Activated T-helper 9 cell treated with anti-CD3 and anti-CD28 coated beads, Interleukin-2, amount 50 U/mL, for 16 hours (primary cell): ENCODE measurements at places on chromosomes 2 and 18.

GRCh38 chr2:158762336-158762735 is 32.8 kb upstream of the DAPL1 start:
- DNase-seq, result no peak

DNA sequence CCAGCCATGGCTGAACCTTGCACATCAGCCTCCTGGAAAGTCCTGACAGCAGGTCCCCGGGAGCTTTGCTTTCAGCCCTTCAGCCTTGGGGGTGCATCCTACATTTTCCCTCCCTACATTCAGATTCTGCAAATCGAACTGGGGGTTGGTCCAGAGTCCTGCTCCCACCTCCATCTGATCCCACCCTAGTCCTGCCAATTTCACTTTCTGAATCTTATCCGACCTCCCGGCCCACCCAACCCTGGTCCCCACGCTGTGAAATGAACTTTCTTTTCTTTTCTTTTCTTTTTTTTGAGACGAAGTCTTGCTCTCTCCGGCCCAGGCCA is 47.8 kb upstream of the ODC1 start:
- no peak for DNase-seq

GRCh38 chr2:204483608-204484081 is 61.6 kb upstream of the PARD3B start:
- DNase-seq, result no peak

GRCh38 chr2:162100579-162100978 is 26.6 kb upstream of the DPP4 start:
- no peak for DNase-seq

DNA sequence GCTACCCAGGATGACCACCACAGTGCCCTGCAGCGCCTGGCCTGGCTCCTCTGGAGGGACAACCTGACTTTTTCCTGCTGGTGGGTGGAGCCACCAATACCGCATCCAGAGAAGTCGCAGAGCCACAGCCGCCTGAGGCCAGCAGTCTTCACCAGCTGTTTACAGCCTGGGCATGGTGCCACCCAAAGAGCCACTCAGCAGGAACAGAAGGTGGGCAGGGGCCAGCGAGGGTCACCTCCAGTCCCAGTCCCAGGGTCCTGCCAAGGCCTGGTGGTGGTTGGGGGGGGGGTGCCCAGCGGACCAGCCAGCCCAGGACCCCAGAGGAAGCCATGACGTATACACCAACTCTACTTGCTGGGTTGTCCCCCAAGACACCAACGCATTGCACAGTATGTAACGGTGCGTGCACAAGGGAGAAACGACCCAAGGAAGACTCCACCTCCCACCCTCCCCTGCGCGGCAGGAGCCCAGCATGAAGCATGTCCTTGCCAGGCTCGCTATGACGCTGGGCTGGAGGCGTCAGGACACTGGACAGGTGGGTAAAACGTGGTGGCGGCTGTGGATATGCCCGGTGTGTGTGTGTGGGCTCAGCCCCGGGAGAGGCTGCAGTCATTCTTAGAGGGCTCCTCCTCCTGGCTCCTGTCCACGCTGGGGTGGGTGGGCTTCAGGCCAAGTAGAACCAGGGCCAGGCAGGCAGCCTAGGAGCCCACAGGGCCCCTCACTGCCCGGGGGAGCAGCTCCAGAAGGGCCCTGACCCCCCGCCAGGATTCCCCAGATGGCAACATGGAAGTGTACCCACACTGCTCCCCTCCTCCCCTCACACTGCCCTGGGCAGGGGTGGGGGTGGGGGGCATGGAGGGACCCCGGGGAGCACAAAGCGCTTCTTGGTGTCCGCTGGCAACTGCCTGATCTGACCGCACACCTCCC is 49.3 kb downstream of the HS6ST1 start:
- no peak for DNase-seq

GRCh38 chr2:46411245-46411641 is 68.1 kb upstream of the TMEM247 start:
- no peak for DNase-seq

DNA sequence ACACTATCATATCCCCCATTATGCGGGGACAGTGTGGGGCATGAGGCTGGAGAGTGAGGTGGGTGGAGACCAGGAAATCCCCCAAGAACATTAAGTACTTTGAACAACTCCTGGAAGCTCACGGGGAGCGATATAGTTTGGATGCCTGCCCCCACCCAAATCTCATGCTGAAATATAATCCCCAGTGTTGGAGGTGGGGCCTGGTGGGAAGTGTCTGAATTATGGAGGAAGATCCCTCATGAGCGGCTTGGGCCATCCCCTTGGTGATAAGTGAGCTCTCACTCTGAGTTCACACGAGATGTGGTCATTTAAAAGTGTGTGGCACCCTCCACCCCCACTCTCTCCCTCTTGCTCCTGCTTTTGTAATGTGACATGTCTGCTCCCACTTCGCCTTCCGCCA is 97.1 kb upstream of the TMEM200C start:
- DNase-seq, result no peak

DNA sequence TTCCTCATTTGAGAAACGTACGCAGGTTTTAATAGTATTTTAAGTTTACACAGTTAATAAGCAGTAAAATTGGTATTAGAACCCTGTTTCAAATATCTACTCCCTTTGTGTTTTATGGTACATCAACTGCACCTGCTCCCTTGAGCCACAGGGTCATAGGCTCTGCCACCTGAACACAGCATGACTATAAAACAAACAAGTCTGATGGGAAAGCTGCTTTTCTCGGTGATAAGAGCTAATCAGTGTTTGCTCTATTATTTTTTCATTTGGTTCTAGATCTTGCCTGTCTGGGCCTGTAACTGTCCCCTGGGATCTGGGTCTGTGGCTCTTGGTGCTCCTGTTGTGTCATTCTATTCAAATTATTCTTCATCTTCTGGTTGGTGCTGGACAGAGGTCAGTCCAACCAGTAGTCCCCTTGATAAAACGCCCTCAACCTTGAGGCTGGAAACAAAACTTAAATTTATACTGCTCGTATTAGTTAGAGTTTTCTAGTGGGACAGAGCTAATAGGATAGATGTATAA is 314.8 kb upstream of the LRP1B start:
- no peak for DNase-seq

- DNase-seq, result no peak
These were observed 146.5 kb downstream of the DLGAP1 start for GRCh38 chr18:4308576-4308975.

- no peak for DNase-seq
These were observed 74.6 kb downstream of the PID1 start for GRCh38 chr2:229196448-229196847.

GRCh38 chr2:128228894-128229293 is 89.8 kb downstream of the HS6ST1 start:
- DNase-seq, result no peak

DNA sequence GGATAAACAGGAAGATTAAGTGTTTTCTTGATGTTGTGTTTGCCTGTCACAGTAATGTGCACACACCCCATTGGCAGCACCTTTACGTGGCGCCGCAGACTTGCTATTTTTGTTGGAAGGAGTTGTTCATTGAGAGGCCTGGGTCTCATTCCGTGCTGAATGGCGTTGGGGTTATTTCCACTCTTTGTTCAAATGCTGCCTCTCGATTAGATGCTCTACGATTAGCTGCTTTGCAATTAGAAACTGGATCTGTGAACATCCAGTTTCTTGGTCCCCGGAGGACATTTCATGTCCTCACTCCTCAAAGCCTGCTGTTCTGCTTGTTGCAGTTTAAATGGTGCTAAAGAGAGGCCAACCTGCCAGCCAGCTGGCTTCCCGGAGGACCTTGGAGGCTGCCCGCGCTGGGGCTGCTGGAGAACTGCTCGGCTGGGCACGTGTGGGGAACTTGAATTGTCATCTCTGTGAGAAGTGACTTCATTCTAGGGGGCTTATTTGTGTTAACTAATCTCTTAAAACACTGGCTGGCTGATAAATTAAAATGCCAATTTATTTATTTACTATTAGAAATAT is 117.4 kb upstream of the NABP1 start:
- no peak for DNase-seq

GRCh38 chr2:110101901-110102803 is 13.5 kb downstream of the MALL start:
- no peak for DNase-seq
